ENCODE measurements at places on chromosomes 2 and 18.
A peak's percentile ranks its signal among the peaks of the same experiment; 100 is the strongest.

DNA sequence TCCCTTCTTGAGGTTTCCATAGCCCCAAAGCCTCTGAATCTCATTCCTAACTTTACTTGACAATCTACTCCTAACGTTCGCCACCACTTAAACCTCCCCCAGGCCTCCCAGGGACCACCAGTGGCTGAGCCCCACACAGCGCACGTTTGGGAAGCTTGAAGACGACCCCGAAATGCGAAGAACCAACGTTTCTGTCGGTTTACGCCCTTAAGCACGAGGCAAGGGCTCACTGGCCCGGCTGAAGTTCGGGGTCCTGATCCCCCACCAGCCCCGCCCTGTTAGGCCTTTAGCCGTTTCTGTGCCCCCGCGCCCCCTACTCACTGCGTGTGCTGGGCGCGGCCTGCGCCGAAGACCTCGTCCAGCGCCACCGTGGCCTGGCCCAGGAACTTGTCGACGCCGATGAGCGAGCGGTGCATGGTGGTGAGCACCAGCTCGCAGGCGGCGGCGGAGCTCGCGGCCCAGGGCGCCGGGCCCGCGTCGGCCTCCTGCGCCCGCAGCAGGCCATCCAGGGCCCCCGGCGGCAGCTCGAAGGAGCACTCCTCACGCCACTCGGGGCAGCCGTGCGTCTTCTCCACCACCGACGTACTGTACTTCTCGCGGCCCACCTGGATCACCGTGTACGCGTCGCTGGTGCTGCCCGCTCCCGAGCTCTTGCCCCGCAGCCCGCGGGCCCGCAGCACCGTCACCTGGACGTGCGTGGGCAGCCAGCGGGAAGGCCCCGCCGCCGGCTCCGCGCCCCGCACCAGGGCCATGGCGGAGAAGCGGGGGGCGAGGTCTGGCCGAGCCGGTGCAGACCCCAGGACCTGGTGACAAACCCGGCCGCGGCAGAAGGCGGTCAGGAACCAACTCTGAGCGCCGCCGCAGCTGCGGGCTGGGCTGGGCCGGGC lies 479 bp downstream of the RAB11FIP5 start:
- no peak for DNase-seq

- no peak for DNase-seq
These were observed 89.6 kb upstream of the KCTD1 start for GRCh38 chr18:26637983-26638382.

DNA sequence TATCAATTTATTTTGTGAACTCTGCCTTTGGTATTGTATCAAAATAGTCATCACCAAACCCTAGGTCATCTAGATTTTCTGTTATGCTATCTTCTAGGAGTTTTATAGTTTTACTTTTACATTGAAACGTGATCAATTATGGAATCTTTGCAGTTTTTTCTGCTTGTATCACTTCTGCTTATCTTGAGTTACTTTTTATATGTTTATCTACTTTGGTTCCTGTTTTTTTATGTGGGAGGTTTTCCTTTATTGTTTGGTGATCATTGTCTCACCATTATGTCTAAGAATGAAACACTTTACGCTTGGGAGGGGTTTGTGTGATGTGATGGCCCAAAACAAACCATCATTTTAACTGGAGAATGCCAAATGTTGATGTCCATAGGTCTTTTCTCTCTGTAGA lies 261.2 kb downstream of the SPAG16 start:
- no peak for DNase-seq

DNA sequence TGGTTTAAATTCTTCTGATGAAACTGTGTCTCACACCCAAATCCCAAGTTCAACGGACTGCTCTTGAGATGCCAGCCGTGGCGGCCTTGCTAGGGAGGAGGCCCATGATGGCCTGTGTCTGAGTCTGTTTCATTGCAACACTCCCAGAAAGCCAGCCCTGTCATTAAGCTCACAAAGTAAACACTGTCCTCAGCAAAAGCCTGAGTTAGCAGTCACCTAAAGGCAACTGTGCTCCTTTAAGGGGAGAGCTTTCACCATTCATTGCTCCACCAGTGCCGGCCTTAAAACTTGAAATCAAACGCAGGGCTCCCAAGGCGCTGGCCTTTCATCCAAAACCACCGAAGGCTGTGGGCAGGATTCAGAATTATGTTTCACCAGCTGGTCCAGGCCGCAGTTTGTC lies 42.5 kb upstream of the PPP1CB start:
- no peak for DNase-seq

DNA sequence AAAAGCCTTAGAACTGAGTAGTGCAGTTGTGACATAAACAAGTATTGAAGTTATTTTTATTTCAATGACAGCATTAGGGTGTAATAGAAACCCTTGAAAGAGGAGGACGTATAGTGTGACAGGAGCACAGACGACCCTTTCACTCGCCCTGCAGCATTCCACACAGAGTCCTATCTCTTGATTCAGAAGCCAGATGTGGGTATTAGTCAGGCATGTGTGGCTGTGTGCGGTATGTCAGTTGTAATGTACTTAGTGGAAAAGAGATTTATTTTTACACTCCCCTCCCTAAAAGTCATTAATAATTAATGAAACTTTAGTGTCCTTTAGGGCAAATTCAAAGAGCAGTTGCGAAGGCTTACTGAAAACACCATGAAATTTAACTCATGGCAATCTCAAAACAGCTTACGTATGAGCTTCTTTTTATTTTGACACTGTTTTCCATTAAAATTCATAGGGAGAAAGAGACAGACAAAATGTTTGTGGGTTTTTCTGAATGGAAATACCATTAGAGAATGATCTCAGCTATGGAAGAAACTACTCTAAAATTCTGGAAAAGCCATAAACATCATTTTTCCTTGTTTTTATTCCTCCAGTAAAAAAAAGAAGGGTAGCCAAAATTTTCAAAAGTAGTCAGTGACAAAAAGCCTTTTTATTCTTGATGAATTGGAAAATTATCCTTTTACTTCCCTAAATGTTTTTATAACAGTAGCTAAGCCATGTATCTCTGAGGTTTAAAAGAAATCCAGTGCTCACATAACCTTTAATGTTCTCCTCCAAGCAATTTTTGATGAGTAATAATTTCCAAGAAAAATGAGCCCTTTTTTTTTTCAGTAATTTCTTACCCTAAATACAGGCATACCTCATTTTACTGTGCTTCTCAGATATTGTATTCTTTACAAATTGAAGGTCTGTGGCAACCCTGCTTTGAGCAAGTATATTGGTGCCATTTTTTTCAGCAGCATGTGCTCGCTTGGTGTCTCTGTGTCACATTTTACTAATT lies 84.0 kb upstream of the DSEL start:
- DNase-seq = no peak

- peak; percentile 45 for DNase-seq
These were observed 87.5 kb downstream of the TFCP2L1 start for GRCh38 chr2:121197369-121198091.

DNA sequence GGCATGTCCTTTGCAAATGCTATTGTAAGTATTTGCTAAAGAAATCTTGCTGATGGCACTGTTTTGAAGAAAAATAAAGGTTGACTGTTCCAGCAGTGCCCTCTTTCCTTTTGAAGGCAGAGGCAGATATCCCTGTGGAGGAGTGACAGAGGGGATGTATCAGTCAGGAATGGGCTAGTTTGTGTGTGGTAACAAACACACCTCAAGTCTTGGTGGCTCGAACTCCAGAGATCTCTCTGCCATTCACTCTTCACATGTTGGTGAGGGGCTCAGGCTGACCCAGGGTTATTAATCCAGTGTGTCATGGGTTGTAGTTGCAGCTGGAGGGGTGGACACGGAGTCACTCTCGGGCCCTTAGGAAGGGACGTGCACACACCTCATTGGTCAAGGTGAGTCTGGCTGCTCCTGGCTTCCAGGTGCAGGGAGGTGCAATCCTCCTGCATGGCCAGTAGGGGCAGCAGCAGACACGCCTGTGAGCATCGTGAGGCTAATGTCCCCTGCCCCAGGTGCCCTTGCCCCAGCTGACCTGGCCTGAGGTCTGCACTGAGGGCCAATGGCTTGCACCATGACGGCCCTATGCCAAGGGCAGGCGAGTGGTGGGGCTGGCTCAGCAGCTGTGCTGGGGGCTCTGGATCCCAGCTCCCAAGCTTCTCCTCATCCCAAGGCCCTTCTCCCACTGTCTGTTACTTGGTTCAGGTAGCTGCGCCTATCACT lies 146.5 kb downstream of the ASB1 start:
- no peak for DNase-seq

- DNase-seq = no peak
These were observed 178.7 kb downstream of the NCKAP5 start for GRCh38 chr2:133389569-133389968.

GRCh38 chr2:98324181-98324580 lies 22.1 kb upstream of the CNGA3 start:
- no peak for DNase-seq

DNA sequence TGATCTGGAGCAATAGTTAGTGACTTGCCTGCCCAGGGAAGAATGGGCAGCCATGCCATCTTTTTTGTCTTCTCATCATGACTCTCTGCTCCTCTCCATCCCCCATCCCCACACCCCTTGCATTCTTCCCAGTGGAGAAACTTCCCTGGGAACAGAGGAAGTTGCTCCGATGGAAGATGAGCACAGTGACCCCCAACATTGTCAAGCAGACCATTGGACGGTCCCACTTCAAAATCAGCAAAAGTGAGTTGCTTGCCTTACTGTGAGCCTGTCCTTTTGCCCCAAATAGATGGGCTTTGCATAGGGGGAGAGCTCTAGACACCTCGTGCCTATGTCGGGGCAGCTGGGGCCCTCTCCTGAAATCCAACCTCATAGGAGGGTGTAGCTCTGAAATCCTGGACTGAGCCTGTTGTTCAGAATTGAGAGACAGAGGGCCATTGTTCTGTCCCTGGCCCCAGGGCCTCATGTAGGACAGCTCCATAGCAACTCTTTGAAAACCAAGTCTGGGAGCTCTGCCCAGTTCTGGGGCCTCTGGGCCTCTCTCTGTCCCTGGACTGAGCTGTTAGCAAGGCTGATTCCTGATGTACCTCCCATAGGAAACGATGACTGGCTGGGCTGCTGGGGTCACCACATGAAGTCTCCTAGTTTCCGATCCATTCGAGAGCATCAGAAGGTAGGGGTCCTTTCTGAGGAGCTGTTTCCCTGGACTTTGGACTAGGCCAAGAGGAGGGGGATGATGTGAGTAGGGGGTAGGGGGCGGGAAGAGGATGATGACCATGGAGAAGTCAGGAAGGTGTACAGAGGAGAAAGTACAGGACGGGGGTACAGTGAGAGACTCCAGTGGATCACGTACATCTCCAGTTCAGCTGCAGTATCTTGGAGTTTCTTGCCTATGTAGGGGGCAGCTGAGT lies 35.2 kb downstream of the TTLL4 start:
- no peak for DNase-seq

- DNase-seq = peak; percentile 77
These were observed 200.3 kb upstream of the ID2 start for GRCh38 chr2:8481463-8482009.

GRCh38 chr2:60884800-60885199 lies 3.4 kb downstream of the REL start:
- no peak for DNase-seq

DNA sequence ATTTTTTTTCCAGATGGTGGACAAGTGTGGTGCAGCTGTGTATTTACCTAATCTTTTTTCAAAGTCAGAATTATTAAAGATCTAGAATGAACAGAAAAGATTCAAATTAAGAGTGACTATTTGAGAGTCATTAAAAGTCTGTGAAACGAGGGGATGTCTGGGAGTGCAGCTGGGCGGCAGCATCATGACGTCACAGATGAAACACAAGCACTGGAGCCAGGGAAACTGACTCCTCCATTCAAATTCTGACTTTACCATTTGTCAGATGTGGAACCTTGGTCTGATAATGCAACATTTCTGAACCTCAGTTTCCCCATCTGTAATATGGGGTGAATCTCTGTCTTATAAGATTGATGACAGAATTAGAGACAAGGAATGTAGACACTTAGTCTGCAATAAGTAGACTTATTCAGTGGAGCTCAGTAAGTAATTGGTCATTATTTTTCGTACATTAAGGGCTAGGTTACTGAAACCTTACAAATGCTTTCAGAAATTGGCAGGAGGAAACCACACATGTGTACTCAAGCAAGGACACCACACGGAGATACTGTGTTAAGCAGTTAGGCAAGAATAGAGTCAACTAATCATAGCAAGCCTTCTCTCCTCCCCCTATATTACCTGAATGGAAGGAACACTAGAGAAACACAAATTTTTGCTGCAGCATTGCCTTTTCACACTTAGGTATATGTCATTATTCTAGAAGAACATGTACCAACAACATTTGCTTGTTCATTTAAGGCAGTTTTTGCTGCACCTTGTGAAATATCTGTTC lies 27.8 kb upstream of the CXXC1 start:
- no peak for DNase-seq

GRCh38 chr2:85537600-85538506 lies 1.1 kb upstream of the MAT2A start:
- no peak for DNase-seq

GRCh38 chr2:48532174-48532573 lies 2.2 kb downstream of the STON1 start:
- no peak for DNase-seq

DNA sequence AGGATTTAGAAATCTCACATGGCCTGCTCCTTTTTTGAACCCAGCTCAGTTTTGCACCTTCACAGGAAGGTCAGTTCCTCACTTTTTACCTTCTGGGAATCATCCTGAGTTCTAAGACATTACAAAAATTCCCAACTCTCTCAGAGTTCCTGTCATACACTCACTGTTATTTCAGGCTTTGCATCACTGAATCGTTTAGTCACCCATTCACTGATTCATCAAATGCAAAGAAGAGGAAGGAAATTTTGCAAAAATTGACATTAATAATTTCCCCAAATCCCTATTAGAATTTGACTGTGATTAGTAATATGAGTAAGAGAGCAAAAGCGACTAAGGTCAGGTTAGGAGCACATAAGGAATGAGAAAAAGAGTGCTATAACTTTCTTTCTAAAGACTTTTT lies 197.5 kb downstream of the PDE1A start:
- DNase-seq = no peak

DNA sequence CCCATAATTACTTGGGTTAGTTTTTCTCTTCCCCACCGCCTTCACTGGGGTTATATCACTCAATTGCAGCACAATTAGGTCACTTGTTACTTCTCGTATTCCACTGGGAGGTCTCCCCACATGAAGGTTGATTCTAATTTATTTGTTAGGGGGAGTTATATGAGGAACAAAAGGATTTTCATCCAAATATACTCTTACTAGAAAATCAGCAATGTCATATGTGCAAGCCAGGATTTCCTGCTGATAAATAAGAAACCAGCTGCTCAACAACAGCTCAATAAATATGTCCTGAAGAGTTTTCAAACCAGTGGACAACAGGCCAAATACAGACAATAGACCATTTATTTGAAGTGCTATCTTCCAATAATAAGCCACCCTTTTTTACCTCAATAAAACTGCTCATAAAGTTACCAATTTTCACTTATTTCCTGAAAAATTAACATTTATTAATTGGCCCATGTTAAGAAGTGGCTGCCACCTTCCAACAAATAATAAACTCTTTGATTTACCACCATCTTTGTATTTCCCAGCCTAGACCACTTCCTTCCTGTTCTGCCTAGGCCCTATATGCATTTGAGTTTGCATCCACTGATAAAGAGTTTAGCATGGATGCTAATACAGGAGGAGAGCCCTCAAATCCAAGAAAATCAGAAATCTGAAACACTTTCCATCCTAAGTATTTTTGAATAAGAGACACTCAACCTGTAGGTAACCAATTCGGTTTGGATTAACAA lies 184.4 kb upstream of the SLC39A10 start:
- no peak for DNase-seq
